Caco-2 (cell line): ENCODE measurements at places on chromosomes 6 and 20. TPM values are rescaled to one million over a fixed set of nuclear protein-coding genes. Genes with fewer than 3 reads are reported as not detected.

RAET1L gene
- not detected in 2 replicates for total RNA-seq

PFDN6 gene
- 65.9 and 81.8 TPM in 2 replicates for total RNA-seq

EYA2 gene
- 0.25 and 0.30 TPM in 2 replicates for total RNA-seq

PRR18 gene
- 0.77 and 0.95 TPM in 2 replicates for total RNA-seq

MLIP gene
- total RNA-seq: 0.88 and 1.8 TPM in 2 replicates

ETV7 gene
- total RNA-seq: 0.52 and 0.79 TPM in 2 replicates

MYL9 gene
- 382 and 446 TPM in 2 replicates for total RNA-seq

APCDD1L gene
- not detected in 2 replicates for total RNA-seq

CALHM4 gene
- total RNA-seq: 1.8 and 3.4 TPM in 2 replicates

KCNK15 gene
- 2.9 and 3.4 TPM in 2 replicates for total RNA-seq

GFRA4 gene
- not detected in 2 replicates for total RNA-seq

CPXM1 gene
- total RNA-seq: not detected in 2 replicates

PARD6B gene
- 153 and 156 TPM in 2 replicates for total RNA-seq

DNA sequence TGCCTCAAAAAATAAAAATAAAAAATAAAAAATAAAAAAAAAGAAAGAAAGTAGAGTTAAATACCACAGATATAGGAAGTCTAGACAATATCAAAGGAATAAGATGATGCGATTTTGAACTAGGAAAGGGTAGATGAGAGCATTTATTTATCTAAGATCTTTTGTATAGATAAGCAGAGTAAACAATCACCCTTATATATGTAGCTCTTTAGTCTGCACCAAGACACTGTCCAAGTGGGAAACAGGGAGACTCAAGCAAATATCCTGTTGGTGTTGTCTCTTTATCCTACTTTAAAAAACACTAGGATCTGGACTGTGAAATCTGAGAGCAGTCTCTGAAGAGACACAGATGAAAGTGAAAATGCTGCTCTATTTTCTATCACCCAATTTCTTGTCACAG is 587.0 kb upstream of the FLRT3 start:
- H3K4me3 ChIP-seq: no peak overlapping the region
- H3K36me3 ChIP-seq: no peaks in the 10 kb centered on the region
- no peak for DNase-seq
- no peaks in the 10 kb centered on the region for H3K27me3 ChIP-seq
- peaks cover 10% of the 10 kb centered on the region; the same call in 1 of the 2 replicates for H3K4me1 ChIP-seq

GRCh38 chr6:47343600-47343999 is 33.9 kb upstream of the TNFRSF21 start:
- H3K4me1 ChIP-seq: no peaks in the 10 kb centered on the region
- DNase-seq: no peak
- H3K4me3 ChIP-seq: no peak overlapping the region
- no peaks in the 10 kb centered on the region for H3K36me3 ChIP-seq

DNA sequence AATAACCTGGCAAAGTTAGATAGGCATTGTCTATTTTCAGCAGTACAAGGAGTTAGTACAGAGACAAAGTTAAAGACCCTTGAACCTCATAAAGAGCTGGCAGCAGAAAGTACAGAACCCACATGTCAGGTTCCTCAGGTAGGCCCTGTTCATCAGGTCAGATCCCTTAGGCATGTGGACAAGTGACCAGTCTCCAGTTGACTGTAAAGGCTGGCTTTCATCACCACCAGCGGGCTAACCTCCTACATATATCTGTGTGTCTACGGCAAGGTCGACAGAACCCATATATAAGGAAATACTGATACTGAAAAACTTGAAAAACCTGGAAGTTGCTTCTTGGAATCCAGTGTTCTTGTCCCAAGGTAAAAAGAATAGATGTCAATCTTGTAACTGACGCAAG is 223.1 kb upstream of the SGK1 start:
- no peak overlapping the region for H3K4me3 ChIP-seq
- no peaks in the 10 kb centered on the region for H3K36me3 ChIP-seq
- H3K27me3 ChIP-seq: no peaks in the 10 kb centered on the region
- no peak overlapping the region for H3K27ac ChIP-seq
- H3K4me1 ChIP-seq: no peaks in the 10 kb centered on the region
- DNase-seq: no peak

DNA sequence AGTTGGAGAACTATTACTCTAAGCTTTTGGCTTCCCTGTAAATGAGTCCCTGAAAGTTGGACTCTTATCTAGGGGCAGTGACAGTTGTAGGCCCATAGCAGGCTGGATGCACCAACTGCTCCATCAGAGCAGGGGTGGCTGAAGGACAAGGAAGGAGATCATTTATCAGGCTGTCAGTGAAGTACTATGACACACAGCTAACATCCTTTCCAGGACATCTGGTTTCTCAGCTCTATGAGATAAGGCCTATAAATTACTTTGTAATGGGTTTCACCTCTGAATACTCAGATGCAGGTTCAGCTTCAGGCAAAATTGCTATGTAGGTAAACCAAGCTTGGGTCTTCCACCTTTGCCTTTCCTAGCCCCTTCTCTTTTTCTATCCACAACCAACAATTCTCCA is 468.5 kb downstream of the KIF16B start:
- DNase-seq: no peak
- no peak overlapping the region for H3K27ac ChIP-seq
- H3K27me3 ChIP-seq: no peaks in the 10 kb centered on the region
- no peak overlapping the region for H3K4me3 ChIP-seq
- no peaks in the 10 kb centered on the region for H3K4me1 ChIP-seq

GRCh38 chr6:98131290-98131990 is 702.9 kb upstream of the POU3F2 start:
- H3K27me3 ChIP-seq: no peaks in the 10 kb centered on the region
- H3K27ac ChIP-seq: no peak overlapping the region
- H3K4me1 ChIP-seq: no peaks in the 10 kb centered on the region
- no peaks in the 10 kb centered on the region for H3K36me3 ChIP-seq

DNA sequence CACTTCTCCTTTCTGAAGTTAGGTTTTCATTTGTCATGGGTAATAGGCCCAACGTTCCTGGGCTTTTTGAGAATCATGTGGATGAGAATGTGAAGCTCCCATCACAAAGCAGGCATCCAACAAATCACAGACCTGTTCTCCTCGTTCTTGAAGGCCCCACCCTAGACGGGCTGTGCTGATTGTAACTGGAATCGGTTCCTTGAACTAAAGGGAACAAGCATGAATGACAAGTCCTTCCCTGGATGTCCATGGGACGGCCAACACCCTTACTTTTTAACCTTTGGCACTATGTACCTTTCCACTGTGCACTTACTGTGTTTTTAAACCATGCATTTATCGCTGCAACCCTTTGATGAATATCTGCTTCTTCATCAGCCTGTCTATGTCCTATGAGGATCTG is 438.2 kb downstream of the CD83 start:
- no peak overlapping the region for H3K4me3 ChIP-seq
- H3K36me3 ChIP-seq: no peaks in the 10 kb centered on the region
- H3K4me1 ChIP-seq: peaks cover 3% of the 10 kb centered on the region; the same call in 1 of the 2 replicates
- no peak overlapping the region for H3K27ac ChIP-seq
- no peak for DNase-seq
- no peaks in the 10 kb centered on the region for H3K27me3 ChIP-seq

DNA sequence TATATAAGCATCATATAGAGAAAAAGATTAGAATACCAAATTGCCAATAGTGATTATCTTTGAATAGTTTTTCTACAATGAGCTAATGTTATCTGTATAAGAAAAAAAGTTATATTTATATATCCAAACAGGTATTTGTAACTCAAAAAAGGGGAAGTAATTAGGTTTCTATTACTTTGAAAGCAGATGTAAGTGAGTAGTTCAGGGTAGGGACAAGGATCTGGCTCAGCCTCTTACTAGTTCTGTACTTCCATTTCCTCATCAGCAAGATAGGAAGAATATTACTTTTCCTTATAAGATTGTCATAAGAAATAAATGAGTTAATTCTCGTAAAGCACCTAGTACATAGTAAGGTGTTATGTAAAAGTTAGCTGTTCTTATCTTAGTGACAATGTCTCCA is 32.2 kb downstream of the AHI1 start:
- no peaks in the 10 kb centered on the region for H3K36me3 ChIP-seq
- no peaks in the 10 kb centered on the region for H3K27me3 ChIP-seq
- H3K27ac ChIP-seq: no peak overlapping the region
- no peak for DNase-seq
- H3K4me3 ChIP-seq: no peak overlapping the region

DNA sequence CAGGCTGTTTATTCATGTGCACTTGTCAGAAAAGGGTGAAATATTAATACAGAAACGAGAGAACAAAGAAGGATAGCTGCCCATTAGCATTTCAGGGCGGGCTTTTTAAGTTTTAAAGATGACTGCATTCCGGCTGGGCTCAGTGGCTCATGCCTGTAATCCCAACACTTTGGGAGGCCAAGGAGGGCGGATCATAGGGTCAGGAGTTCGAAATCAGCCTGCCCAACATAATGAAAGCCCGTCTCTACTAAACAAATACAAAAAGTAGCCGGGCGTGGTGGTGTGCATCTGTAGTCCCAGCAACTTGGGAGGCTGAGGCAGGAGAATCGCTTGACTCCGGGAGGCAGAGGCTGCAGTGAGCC is 130.5 kb downstream of the HFE start:
- no peak overlapping the region for H3K27ac ChIP-seq
- H3K36me3 ChIP-seq: no peaks in the 10 kb centered on the region
- peak; percentile 33 for DNase-seq
